ENCODE measurements at places on chromosomes 4 and X.

DNA sequence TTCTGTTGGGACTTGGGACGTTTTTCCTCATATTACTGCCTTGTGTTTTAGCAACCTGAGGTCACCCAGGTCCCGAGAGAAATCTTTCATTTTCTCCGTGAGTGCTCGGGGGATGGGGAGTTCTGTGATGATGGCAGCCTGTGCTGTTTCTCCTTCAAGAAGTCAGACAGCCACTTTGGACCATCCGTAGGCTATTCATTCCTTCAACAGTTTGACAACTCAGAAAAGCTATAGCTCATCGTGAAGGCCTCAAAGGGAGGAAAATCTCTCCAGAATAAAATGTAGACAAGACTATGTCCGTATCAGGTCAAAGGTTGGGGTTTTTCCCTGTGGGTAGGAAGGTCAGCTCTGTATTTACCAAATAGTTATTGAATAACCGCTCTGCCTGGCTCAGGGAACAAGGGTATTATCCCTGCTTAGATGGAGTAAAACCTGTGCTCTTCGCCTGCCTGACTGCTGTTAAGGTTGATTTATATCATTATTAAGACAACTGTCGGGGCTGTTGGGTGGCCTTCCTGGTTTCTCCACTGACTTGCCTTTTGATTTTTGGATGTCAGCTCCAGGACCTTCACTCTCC is 36.6 kb downstream of the FAM114A1 start:
- no peak for DNase-seq

DNA sequence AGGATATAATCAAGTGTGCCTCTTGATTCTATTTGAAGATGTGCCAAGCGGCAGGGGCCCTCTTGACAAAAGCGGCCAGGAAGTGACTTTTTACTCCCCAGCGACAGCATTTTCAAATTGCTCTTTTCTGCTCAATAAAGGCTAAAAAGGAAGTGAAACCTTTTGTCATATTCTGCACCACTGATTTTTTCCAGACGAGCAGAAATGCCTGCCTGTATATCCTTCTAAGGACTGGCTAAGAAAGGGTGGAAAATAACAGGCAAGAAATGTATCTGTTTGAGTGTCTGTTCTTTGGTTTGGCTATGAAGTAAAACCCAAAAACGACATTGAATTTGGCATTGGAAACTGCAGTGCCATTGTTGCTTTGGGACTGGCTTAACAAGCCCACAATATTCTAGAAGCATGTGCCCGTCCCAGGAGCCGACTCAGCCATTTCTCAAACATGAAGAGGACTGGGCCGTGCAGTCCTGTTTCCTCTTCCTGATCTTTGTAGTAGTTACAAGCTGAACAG is 25.4 kb downstream of the TMSB4X start:
- DNase-seq: peak; percentile 41

GRCh38 chrX:152575331-152575730 is 62.4 kb upstream of the GABRQ start:
- no peak for DNase-seq

DNA sequence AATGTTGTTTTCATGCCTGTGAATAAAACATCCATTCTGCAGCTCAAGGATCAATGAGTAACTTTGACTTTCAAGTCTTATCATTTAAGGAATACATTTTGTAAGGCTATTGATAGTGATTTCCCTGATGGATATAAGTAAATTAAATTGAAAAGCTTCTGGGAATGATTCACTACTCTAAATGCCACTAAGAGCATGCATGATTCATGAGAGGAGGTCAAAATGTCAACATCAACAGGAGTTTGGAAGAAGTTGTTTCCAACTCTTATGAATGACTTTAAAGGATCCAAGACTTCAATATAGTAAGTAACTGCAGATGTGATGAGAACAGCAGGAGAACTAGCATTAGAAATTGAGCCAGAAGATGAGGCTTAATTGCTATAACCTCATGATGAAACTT is 1487.3 kb downstream of the PCDH7 start:
- DNase-seq: no peak
